ENCODE measurements at places on chromosomes 16 and 17.

- DNase-seq, result no peak
Measured at GRCh38 chr16:9351841-9352434, 260.5 kb downstream of the HAPSTR1 start.

DNA sequence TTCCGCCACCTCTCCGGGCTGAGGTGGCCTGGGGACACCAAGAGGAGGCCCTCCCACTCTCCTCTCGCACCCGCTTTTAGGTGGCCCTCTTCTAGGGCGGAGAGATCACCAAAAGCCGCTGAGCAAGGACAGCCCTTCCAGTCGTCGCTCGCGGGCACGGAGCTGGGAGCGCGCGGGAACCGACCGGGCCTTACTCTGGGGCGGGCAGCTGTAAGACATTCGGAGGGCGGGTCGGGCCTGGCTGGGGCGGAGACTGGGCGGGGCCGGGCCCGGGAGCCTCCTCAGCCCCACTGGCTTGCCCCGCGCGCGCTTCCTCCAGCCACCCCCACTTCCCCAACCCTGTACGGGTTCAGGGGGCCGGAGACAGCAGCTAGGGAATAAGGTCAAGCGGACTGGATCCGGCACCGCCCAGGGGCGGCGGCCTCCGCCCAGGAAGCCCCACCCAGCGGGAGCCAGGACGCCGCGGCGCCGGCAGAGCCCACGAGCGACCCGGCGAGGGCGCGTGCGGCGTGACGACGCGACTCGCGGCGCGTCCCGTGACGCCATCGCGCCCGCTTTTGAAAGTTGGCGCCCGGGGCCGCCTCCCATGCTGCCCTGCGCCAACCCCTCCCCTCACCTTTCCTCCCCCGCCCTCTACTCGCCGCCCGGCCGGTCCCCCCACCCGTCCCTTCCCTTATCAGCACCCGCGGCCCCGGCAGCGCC is 351 bp upstream of the CTCF start:
- peak; percentile 98 for DNase-seq

DNA sequence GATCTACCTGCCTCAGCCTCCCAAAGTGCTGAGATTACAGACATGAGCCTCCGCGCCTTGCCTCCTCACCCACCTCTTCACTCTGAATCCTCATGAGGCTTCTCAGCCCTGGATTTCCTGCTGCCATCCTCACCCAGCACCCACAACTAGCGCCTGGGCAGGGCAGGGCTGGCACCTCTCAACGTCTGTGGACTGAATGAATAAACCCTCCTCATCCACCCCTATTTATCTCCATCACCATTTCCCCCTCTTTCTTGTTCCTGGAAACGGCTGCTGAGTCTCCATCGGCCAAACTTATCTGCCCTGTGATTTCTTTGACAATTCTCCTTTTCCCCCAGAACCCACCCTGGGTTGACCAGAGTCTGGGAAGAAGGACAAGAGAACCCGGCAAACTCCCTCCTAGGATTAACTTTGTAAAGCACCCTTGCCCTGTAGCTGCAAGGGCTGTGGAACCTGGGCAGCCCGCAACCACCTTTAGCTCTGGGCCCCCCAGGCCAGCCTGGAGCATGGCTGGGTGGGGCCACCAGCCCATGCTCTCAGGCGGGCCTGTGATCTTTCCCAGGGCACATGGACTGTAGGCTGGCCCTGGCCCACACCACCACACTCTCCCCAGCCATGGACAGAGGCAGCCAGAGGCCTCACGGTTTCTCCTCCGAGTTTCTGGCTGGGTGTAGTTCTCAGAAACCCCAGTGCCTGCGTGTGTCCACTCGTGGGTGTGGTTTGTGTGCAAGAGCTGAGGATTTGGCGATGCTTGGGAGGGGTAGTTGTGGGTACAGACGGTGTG is 2.4 kb downstream of the SPN start:
- no peak for DNase-seq

DNA sequence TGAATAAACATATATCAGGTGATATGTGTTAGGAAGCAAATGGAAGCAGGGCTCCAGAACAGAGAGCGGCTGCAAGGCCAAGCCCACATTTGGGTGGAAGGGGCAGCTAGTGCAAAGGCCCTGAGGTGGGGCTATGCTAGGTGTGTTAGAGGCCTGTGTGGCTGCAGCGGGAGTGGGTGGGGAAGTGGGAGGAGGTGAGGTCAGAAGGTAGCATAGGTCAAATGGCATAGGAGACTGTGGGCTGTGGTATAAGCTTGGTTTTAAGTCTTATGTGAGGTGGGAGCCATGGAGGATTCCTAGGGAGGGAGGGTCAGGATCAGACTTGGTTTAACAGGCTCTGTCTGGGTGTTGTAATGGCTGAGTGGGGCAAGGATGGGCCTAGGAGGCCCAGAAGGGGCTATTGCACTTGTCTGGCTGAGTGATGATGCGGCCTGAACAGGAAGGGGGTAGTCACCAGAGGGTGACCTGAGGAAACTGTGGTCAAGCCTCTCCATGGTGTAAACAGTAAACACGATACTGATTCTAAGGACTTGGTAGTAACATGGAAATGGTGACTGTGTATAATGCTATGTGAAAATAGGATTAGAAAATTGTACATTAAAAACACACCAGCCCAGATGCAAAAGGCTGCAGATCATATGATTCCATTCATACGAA is 31.1 kb downstream of the RAI1 start:
- DNase-seq, result no peak

GRCh38 chr16:12288537-12289174 is 312.1 kb downstream of the SNX29 start:
- no peak for DNase-seq

GRCh38 chr17:2482218-2482617 is 29.5 kb downstream of the METTL16 start:
- DNase-seq, result no peak

- no peak for DNase-seq
Measured at GRCh38 chr16:12025472-12025871, 48.9 kb downstream of the SNX29 start.

DNA sequence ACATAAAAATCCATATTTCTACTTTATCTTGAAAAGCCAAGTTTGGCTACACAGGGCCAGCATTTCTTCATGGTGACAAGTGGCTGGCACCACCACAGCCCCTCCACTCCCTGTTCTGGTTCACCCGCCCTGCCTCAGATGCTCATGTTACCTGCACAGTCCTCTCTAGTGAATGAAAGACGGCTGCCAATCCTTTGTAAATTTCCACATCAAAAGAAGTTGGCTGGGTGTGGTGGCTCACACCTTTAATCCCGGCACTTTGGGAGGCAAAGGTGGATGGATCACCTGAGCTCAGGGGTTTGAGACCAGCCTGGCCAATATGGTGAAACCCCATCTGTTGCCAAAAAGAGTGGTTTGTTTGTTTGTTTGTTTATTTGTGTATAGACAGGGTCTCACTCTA is 19.9 kb upstream of the CORO1A start:
- DNase-seq, result no peak

- no peak for DNase-seq
Measured at GRCh38 chr17:42277342-42277712, 1.1 kb upstream of the STAT5B start.

- no peak for DNase-seq
Measured at GRCh38 chr16:21598701-21599121, 666 bp upstream of the METTL9 start.

GRCh38 chr16:66651965-66652364 is 44.6 kb downstream of the CMTM4 start:
- DNase-seq, result no peak

GRCh38 chr16:53982631-53983042 is 278.7 kb downstream of the FTO start:
- DNase-seq, result no peak

GRCh38 chr17:28405632-28406472 is at the start of gene SLC46A1:
Gene SLC46A1 (minus strand): TSS chr17:28406212. CDS start chr17:28406114, 98 bp downstream.
- peak; percentile 50 for DNase-seq

DNA sequence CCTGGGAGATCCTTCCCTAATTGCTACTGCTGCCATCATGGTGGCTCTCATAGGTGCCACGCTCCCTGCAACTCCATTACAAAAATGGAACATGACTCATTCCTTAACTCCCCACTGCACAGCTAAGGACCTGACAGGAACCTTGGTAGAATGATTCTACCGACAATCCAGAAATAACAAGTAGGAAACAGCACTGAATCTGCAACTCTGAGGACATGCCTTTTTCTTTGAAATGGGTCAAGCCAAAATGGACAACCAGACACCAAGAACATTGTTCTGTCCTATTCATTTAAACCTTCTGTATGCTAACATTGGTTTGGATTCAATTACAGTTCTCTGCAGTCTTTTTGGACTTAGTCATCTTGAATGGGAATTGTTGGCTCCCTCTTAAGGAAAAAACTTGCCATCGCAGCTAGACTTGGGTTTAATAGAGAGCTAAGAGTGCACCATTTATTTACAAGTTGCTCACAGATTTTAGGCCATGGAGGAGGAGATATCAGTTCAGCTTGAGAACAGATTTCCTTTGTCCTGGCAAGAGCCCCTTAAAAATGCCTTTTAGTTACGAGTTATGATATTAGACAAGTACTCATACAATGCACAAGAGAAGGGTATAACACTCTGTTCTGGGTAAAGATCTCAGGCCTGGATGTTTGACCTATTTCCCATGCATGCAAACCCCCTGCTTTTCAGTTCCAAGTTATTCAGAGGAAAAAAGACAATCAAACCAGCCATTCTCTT is 20.9 kb upstream of the NSRP1 start:
- no peak for DNase-seq

- DNase-seq, result no peak
Measured at GRCh38 chr17:39002991-39003715, 36.0 kb upstream of the FBXO47 start.

- no peak for DNase-seq
Measured at GRCh38 chr17:14866266-14866665, 398.9 kb downstream of the PMP22 start.

DNA sequence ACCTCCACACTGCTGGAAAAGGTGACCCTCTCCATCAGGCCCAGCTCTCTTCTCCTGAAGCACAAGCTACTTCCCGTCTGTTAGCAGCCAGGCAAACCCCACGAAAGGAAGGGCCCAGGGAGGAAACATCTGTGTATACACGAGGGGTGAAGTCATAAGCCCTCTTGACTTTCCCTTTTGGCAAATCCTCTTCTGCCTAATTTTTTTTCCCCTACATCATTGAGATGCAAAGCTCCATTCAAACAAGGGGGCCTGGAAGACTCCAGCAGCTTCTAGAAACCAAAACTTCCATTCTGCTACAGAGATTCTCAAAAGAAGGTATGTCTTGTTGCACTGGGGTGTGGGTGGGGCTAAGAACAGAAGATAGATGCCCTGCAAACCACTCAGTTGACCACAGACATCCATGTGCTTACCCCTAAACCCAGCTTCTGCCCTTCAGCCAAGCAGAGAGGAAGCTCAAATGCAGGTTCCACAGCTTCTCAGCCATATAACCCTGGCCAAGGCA is 145.6 kb upstream of the RCVRN start:
- DNase-seq, result no peak

- DNase-seq, result no peak
Measured at GRCh38 chr16:47045459-47045858, 72.0 kb upstream of the DNAJA2 start.

DNA sequence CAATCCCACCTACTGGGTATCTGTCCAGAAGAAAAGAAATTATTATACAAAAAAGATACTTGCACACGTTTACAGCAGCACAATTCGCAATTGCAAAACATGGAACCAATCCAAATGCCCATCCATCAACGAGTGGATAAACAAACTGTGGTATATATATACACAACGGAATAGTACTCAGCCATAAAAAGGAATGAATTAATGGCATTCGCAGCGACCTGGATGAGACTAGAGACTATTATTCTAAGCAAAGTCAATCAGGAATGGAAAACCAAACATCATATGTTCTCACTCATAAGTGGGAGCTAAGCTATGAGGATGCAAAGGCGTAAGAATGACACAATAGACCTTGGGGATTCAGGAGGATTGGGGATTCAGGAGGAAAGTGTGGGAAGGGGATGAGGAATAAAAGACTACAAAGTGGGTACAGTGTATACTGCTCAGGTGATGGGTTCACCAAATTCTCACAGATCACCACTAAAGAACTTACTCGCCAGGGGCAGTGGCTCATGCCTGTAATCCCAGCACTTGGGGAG is 21.0 kb downstream of the CNOT1 start:
- DNase-seq, result no peak

DNA sequence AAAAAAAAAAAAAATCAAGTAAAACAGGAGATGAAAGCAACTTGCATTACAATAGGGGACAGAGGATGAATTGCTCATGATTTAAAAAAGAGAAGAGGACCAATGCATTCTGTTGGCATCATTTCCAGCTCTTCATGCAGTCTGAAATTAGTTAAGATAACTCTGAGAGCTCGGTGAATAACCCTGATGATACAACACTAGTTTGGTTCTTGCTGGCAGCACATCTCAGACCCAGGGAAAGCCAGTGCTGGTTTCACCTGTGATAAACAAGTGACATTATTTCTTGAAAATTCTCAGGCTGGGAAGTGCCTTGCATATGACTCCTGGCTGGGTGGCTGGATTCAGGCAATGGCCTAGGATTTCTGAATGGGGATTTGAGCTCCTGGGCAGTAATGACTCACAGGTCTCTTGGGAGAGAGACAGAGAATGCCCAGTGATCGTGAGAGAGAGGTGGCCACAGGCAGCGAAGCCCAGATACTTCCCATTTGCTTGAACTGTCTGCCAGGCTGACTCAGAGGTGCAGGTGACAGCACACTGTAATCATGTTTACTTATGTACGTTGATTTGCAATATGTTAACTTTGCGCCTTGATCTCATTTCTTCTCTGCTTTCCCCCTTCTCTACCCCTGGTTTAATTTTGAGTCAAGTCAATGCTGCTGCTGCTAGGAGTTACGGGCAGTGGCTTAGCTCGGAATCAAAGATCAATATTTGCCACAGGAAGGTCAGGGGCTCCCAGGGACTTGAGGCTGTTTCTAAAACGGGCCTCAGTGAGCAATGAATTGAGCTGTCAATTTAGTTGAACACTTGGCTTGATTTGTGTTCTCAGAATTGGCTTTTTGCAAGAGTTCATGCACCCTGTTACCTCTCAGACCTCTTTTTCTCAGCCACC is 27.1 kb downstream of the ARSG start:
- DNase-seq, result no peak

- DNase-seq, result no peak
Measured at GRCh38 chr17:22268214-22268911, 576.0 kb downstream of the KCNJ18 start.

DNA sequence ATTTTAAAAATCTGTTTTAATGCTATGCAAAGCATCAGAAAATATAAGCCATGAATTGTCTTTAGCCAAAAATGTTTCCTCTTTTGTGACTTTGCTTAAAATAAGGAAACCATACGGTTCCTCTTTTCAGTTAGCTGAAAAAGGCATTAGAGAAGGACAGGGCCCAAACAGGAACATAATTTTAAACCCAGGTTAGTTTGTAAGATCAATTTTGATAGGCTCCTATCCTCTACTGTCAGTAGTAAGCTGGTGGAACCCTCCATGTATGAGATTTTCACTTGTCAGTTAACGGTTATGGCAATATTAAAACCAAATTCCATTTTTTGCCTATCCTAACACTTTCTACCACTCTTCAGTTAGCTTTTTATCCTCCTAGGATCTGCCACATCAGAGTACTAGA is 4.3 kb downstream of the EVI2B start:
- no peak for DNase-seq
